Stimulated activated CD4-positive, alpha-beta T cell treated with anti-CD3 and anti-CD28 coated beads, Interleukin-12 subunit alpha, Interleukin-12 subunit beta, amount 100 ng/mL, for 24 hours (primary cell): ENCODE measurements at places on chromosomes 3 and 15.

DNA sequence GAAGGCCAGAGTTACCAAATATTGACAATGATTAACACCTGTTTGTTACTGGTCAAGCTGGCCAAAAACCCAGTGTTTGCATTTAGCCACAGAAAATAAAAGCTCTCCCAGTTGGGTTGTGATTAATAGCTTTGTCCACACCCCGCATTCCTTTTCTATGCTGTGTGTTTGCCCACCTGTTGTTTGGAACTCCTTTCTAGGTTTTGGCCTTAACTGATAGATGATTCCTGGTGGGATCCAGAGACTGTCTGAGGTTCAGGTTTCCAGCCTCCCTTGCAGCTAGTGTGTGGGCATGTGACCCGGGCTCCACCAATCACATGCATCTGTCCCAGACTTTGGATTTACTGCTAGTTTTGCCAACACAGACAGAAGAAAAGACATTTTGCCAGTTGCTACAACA, 83.8 kb downstream of the PTPRG start:
- no peak for DNase-seq

DNA sequence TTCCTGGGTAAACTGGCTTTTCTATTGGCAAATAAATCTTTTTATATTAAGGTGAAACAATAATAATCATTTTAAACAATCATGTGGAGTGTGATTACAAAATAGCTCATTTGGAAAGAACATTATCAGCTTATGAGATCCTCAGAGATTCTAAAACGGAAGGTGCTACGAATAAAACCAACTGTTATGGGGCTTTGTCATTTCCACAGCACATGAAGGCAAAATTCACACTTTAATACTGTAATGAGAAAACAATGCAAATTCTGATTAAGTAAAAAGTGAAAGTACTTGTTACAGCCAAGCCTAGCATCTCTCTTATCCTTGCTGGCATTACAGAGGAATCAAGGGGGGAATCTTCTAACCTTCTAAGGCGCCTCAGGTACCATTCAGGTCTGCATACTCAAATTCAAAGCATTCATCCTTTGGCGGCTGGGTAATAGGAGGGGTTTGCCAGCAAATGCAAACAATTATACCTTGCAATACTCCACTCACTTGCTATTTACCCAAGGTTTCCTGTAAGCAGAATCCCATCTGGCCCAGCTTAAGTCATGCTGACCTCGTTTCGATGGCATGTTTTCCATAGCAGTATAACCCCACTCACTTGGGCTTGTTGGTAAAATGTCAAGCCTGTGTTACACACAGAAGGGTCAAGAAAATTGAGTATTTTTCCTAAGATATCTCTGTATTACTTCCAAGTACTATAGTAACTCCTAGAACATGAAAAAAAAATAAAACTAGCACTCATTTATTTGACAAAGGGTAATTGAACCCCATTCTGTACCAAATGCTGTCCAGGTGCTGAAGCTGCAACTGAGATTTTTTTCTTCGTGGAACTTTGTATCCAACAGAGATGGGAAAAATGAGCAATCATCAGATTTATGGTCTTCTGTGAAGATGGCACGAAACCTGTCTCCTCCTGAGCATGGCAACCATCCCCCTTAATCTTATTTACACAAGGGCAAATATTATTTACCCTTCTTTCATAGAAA, 183.7 kb upstream of the LMCD1 start:
- DNase-seq, result no peak

GRCh38 chr3:127578802-127579201, 11.7 kb downstream of the TPRA1 start:
- no peak for DNase-seq

GRCh38 chr3:187998611-187999010, 155.3 kb upstream of the LPP start:
- DNase-seq, result no peak

DNA sequence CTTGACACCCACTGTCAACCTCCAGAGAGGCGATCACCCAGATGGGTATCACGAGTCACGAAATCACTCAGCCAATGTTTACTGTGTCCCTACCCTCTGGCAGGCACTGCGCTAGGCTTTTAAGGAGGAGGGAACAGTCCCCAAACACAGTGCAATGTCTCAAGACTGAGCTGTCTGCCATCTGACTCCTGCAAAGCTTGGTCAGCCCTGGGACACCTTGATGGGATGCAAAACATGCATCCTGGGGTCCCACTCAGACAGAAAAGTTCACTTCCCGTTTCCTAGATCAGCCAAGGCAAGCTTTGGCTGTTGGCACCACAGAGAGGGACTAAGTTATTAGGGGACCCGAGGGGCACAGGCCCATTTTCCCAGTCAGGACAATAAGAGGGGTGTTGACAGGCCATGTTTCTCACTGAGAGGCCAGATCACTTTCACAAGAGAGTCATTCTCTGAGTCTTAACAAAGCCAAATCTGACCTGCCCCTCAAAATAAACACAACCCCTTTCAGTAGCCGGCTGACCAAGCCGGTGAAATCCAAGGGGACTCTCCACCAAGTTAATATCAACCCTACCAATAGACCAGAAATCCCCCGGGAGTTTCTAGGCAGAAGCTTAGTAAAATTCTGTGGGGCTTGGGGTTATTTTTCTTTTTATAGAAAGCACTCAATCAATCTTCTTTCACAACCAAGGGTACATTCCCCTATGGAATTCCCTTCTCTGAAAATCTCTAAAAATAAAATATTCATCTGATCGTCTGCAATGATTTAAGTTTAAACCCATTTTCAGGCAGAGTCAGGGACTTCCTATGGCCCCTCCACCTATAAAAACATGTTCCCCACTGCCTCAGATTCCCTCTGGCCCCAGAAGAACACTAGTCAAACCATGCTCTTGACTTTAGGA, 3.5 kb downstream of the RFTN1 start:
- no peak for DNase-seq

- peak; percentile 51 for DNase-seq
Observed at GRCh38 chr15:31197497-31198414, 96.2 kb upstream of the TRPM1 start.

GRCh38 chr15:73988445-73988969, 3.6 kb downstream of the STOML1 start:
- no peak for DNase-seq

DNA sequence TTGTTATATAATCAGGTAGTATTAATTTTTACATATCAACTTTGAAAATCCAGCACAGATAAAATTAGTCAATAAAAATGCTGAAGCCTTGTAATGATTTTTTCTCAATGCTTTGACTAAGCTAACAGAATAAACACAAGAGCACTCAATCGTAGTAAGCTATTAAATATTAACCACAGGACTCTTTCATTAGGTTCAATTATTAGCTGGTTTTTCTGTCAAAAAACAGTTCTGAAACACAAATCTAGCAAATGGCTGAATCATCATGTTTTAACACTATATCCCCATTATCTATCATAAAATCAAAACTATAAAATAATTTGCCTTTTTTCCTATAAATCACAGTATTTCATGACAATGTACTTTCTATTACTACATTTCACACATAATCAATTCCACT, 69.6 kb downstream of the PLOD2 start:
- DNase-seq, result no peak

- DNase-seq, result no peak
Observed at GRCh38 chr3:172824229-172824628, 73.7 kb downstream of the ECT2 start.

DNA sequence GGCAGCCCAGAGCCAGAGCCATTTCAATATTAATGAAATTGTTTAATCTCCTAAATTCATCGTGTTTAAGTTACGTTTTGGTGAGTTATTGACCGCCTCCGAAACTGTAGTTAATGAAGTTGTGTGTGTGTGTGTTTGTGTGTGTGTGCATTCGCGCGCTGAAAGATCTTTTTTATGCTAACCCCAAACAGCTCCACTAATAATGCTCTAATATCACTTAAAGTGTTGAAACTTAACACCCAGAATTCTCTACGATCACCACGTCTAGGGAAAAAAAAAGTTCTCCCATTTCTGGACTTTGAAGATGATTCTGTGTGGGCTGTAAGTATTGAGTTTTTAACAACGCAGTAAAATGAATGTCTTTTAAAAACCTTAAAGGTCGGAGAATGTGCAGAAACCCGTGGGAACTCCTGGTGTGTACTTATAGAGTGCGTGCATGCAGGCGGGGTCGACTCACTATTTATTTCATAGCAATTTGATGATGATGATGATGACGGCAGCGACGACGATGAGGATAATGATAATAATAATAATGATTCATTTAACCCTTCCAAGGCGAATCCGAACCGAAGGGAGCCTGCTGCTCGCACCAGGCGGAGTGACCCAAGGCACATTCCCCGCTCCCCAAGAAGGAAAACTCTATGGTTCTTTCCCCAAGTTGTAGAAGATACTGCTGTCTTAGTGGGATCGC, 1.4 kb upstream of the FOXB1 start:
- DNase-seq, result no peak
